ENCODE measurements at places on chromosomes 1 and 21.

- no peak for DNase-seq
Observed at GRCh38 chr1:152577168-152577567, 3.1 kb downstream of the LCE3D start.

DNA sequence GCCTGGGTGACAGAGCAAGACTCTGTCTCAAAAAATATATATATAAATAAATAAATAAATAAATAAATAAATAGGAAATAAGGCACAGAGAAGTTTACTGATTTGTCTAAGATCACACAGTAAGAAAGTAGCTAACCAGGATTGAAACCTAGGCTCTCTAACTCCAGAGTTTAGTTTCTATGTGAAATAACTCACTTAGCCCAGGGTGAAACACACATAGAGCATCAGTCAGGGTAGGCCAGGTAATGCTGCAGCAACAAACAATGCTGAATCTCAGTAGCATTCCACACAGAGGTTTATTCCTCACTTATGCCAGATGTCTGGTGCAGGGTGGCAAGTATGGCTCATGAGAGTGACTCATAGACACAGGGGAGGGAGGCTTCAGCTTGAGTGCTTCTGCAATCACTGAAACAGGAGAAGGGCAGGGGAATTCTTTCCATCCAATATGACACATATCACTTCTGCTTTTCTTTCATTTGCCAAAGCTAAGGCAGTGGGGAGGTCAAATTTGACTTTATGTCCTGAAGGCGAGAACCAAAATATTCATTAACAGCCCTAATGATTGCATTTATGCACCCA, 37.1 kb upstream of the KANK4 start:
- no peak for DNase-seq

GRCh38 chr1:200749090-200749489, 10.4 kb downstream of the CAMSAP2 start:
- DNase-seq, result no peak

GRCh38 chr1:181002582-181003172, 20.0 kb downstream of the STX6 start:
- no peak for DNase-seq

- no peak for DNase-seq
Observed at GRCh38 chr1:222241410-222241809, 306.5 kb downstream of the HHIPL2 start.

- DNase-seq, result no peak
Observed at GRCh38 chr1:179190861-179191260, 38.6 kb downstream of the ABL2 start.

- DNase-seq, result no peak
Observed at GRCh38 chr1:192951691-192952460, 107.3 kb downstream of the UCHL5 start.

GRCh38 chr1:207030522-207031009, 2.0 kb downstream of the C1orf116 start:
- no peak for DNase-seq

- no peak for DNase-seq
Observed at GRCh38 chr21:29697555-29698193, 242.1 kb downstream of the GRIK1 start.

- no peak for DNase-seq
Observed at GRCh38 chr1:212624976-212625501, 16.5 kb downstream of the ATF3 start.

GRCh38 chr1:225354906-225355305, 72.9 kb downstream of the LBR start:
- no peak for DNase-seq

GRCh38 chr1:21123287-21123948, 53.3 kb downstream of the EIF4G3 start:
- no peak for DNase-seq

- no peak for DNase-seq
Observed at GRCh38 chr1:25682059-25682601, 65.5 kb downstream of the MAN1C1 start.

DNA sequence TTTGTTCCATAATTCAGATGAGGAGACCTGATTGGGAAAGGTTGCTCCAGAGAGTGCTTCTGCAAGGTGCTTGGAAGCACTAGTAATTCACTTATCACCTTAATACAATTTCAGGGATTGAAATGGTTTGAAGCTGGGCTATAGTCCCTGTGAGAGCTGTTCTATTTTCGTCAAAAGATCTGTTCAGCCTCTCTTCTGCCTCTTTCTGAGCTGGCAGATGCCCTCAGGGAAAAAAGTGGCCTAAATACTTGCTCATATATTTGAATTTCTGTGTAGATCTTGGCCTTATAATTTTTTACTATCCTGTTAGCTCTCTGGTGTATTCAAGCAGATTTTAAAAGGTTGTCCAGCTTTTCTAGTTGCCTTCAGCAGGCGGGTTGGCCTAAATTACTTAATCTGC, 22.3 kb downstream of the C1orf146 start:
- DNase-seq, result no peak

- no peak for DNase-seq
Observed at GRCh38 chr1:218851586-218851985, 322.1 kb upstream of the LYPLAL1 start.

- DNase-seq, result no peak
Observed at GRCh38 chr1:155706139-155706538, 17.2 kb downstream of the DAP3 start.

DNA sequence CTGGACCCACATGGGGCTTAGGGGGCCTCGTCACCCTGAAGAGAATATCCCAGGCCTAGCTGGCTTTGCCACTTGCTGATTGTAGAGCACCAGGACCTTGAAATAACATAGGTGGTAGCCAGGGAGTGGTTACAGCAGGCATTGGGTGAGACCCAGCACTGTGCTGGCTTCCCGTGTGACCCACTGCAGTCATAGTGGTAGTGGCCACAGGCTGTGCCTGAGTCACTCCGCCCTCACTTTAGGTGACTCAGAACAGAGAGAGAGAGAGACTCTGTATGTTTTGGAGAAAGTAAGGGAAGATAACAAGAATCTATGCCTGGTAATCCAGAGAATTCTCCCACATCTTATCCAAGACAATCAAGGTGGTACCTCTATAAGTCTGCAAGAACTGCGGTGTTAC, 98.7 kb upstream of the LHX8 start:
- DNase-seq, result no peak

- DNase-seq, result no peak
Observed at GRCh38 chr1:172824209-172824608, 165.3 kb downstream of the FASLG start.

DNA sequence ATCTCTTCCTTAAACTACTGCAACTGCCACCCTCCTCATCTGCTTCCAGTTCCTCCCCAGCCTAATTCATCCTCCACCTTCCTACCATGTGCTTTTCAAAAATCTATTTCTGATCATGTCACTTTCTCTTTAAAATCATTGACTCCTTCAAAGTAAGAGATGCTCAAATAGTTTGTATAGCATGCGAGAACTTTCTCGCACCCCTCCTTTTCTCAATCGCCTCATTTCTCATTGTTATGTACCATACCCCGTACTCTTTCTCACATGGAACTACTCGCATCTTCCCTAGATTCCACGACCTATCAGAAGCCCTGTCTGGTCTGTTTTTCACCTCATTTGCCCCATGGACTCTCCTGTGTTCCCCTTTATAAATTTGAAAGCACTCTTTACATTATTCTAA, 238.2 kb downstream of the NRIP1 start:
- DNase-seq, result no peak

DNA sequence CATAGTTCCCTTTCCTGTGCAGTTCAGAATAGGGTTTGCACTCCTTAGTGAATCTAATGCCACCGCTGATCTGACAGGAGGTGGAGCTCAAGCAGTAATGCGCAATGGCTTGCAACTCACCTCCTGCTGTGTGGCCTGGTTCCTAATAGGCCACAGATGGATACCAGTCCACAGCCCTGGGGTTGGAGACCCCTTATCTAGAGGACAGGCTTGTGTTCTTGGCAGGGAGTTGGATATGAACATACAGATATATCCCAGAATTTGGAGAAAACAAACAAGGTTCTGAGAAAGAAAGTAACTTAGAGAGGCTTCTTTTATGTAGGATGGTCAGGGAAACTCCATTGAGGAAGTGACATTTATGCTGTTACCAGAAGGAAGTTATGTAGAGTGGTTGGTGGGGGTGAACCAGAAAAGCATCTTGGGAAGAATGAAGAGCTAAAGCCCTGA, 5.1 kb upstream of the PTPRC start:
- DNase-seq, result no peak

GRCh38 chr1:236882678-236883077, 87.6 kb downstream of the MTR start:
- DNase-seq, result no peak

Data from NCI-H187 treated with DMSO at 0.1 percent for 48 hours (cell line).